ENCODE measurements at places on chromosomes 5 and 9.

DNA sequence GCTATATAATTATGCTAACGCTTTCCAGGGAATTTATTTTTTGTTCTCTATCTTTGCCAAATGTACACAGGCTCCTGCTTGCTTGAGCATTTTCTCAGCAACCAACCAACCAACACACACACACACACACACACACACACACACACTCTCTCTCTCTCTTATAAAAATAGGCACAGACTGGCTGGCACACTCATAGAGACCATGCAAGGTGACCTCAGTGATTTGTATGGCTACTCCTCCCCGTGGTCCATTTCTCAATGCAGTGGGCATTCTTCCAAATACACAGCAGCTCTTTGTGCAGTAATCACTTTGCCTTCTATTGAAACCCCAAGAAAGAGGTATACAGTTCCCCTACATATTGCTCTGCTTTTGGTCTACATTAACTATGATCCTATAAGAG, 416.0 kb downstream of the MAN2A1 start:
- DNase-seq: no peak

DNA sequence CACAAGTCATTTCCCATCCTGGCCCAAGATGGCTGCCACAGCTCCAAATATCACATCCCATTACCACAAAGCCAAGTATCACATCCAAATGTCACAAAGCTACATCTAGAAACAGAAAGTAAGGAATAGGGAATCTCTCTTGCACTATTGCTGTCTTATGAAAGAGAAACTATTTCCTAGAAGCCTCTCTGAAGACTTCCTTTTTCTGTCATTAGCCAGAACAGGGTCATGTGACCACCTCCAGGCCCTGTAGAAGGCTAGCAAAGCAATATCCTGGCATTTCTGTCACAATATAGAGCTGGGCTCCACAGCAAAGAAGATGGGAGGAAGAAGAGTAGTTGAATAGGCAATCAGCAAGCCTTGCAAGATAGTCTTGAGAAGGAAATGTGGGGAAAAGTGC, 99.2 kb downstream of the SH3TC2 start:
- DNase-seq: no peak

GRCh38 chr5:56746553-56747339, 68.6 kb upstream of the MAP3K1 start:
- no peak for DNase-seq

DNA sequence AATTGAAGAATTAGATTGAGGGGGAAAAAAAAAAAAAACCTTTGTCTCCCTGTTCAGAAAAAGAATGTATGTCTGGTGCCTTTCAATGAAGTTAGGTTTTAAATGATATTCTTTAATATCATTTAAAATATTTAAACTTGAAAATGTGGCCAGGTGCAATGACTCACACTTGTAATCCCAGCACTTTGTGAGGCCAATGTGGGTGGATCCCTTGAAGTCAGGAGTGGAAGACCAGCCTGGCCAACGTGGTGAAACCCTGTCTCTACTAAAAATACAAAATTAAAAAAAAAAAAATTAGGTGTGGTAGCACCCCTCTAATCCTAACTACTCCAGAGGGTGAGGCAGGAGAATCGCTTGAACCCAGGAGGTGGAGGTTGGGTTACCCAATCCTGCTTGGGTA, 111.1 kb upstream of the RASA1 start:
- DNase-seq: no peak

DNA sequence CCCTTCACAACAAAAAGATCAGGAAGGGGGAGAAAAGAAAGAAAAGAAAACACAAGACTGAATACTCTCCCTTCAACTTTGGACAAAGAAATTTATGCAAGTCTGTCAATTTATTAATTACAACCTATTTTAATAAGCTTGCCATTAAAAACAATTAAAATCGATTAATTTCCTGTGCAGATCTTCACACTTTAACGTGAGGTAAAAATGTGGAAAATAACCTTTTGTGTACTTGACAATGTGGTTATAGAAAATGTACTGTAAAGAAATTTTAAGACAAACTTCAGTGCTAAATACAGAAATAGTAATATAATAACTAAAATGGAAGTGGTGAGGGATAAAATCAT, 2.7 kb upstream of the MLLT3 start:
- no peak for DNase-seq

DNA sequence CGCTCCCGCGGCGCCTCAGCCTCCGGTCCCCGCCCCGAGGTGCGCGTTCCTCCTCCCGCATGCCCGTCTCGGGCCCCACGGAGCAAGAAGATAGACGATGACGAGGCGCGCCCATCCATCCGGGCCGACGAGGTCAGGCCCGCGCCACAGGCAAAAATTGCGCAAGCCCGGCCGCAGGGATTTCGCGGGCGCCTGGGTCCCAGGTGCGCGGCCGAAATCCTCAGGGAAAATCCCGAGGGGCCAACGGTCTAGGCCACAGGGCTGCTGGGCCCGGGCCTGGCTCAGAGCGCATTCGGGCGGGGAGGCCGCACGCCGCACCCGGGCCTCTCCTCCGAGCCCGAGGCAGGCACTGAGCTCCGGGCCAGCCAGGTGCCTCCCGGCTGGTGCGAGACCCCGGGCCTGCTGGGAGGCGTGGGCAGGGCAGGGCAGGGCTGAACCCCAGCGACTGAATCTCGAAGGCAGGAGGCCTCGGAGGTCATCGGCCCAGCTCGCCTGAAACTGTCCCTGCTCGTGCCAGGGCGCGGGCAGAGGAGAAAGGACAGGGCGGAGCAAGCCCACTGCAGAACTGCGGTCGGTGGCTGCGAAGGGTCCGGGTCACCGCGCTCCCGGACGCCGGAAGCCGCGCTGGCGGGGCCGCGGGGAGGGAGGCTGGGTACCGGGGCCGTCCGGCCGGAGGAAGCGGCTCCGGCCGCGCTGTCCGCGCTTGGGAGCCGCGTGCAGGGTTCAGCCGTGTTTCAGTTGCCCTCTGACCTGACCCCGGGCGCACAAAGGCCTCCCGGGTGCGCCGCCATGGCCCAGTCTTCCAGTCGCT, 66.8 kb downstream of the FOXD1 start:
- DNase-seq: no peak

DNA sequence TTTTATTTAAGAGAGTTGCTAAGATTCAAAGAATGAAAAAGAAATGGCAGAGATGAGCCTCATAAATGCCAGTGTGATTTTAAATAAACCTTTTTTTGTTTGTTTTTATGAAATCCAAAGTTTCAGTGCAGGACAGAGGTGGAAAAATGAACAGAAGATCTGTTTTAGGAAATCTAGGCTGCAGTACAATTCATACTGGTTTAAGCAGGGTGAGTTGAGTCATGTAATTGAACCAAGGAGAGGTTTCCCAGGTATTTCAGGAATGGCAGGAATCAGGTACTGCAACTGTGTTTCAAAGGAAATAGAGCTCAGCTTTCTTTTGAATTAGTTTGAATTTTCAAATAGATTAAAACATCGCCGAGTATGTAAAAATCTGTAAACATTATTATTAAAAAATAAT, 3.0 kb upstream of the ANKRD31 start:
- DNase-seq: no peak

DNA sequence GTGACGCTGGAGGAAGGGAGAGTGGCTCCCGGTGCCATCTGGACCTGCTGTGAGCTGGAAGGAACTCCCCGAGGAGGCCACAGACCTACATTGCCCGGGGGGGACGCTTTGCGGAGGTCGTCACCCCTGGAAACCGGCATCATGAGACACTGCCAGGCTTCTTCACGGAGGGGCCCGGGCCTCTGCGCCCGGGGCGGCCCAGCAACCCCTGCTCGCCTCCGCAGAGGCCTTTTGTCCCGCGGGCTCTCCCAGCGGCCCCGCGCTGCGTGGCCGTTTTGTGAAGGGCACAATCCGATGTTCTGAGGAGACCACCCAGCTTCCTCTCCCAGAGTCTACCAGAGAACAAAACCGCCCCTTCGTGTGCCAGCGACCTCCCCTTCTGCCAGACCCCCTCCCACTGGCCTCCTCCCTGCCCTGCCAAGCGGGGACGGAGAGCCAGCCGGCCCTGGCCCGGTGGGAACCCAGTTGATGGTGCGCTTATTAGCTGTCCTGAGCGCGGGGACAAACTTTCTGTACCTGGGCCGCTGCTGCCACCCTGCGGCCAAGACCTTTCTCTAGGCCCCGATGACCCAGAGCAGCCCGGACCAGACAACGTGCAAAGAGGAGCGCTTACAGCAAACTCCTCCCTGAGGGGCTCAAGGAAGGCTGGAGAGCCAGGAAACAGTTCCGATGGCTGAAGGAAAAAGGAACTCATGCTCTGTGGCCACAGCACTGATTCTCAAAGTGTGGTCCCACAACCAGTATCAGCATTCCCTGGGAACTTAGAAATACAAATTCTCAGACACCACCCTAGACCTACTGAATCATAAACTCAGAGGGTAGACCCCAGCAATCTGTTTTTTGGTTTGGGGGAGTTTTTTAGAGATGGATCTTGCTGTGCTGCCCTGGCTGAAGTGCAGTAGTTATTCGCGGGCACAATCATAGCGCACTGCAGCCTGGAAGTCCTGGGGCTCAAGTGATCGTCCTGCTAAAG, 86.7 kb downstream of the SLC1A3 start:
- peak; percentile 75 for DNase-seq

GRCh38 chr5:76986825-76987526, 34.1 kb downstream of the CRHBP start:
- DNase-seq: no peak

- DNase-seq: no peak
Observed at GRCh38 chr9:113563826-113564497, 100.4 kb downstream of the RGS3 start.

DNA sequence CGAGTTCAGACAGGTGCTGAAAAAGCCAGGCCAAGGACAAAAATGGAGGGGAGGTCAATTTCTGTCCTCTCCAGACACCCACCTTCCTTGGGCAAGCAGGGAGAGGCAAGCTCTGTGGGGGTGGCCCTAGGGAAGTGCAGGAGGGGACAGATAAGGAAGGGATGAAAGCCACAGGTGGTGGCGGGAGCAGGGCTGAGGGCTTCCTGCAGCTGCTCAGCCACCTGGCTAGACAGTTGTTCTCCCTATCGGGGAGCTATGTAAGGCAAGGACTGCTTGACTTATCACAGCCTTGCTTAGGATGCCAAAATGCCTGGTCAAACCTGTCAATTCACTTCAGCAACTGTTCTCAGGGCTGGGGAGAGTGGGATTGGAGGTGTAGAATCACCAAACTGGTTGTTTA, 266.1 kb downstream of the ZSWIM6 start:
- DNase-seq: no peak

- DNase-seq: no peak
Observed at GRCh38 chr9:35074791-35075190, 2.4 kb upstream of the VCP start.

DNA sequence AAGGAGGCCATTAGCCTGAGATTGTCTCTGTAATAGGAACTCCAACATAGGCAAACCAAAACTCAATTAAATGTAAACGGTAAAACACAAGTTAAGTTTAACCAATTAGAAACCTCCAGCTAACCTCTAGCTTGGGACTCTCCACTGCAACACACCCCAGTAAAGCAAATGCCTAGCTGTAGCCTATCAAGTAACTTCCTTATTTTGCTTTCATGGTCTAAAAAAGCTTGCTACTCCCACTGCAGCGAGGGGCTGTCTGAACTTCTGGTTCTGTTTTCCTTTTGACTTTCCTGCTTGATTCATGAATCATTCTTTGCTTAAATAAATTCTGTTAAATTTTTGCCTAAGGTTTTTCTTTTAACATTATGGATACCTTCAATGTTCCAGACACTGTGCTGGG, 24.4 kb upstream of the C5orf46 start:
- no peak for DNase-seq

GRCh38 chr9:132074736-132075135, 4.9 kb downstream of the MED27 start:
- DNase-seq: no peak

- DNase-seq: no peak
Observed at GRCh38 chr9:118215549-118215948, 511.3 kb downstream of the TLR4 start.

DNA sequence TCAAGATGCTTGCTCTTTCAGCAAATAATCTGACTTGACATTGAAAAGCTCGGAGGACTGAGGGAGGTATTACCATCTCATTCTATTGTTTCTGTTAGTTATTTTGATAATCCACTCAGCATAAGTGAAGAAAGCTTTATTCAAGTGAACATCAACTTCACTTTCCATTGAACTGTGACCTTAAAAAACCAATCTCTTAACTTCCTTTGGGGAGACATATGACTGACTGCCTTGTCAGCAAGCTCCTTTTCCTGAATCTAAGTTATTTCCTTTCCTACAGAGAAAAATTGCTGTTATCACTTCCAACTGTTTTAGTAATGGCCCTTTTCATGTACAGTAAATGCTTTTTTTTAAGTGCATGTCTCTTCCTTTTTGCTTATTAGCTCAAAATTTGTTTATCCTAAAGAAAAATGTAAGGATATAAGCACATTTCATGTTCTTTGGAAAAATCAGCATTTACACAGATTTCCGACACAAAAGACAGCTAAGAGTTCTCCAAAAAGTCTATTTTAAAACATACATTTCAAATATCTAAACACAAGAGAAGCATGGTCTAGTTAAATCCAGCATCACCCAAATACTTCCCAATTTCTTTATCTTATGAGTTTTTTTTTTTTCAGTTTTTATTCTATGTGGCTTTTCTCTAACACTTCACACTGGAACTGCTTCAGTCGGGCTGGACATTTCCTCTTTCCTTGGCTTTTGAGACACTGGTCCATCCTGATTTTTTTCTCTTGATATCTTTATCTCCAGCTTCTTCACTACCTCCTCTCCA, 117.9 kb upstream of the DAB2 start:
- DNase-seq: no peak

GRCh38 chr9:22169727-22170503, 160.8 kb upstream of the CDKN2B start:
- peak; percentile 40 for DNase-seq

DNA sequence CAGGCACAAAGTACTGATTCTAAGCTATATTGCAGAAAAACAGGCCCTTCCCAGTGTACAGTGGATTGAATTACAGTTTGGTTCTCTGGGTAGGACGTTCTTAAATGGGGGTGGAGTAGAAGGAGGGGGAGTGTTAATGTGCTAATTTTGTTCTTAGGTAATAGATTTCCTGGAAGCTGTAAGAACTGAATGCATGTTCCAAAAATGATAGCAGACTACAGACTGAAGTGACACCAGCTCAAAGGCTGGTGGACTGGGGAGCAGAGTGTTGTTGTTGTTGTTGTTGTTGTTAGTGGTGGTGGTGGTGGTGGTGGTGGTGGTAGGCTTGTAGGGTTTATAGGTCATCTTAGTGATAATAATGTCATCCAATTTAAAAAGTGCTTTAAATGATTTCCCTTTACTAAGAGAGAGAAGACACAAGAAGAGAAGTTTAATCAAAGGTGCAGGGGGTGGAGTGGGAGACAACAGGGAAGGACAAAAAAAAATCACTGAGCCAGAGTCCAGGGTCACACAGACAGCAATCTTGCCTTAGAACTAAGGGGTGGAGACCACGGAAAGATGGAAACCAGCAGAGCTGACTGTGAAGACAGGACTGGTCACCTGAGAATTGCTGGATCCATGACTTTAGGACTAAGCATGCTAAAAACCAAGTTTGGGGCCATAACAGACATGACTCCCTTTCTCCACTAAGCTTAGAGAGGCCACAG, 27.0 kb downstream of the TTLL11 start:
- no peak for DNase-seq
